Endothelial cell (in vitro differentiated cells): ENCODE measurements at places on chromosomes 11 and 22.
A peak's percentile ranks its signal among the peaks of the same experiment; 100 is the strongest.

- no peak for DNase-seq
Observed at GRCh38 chr11:67202028-67202427, 64.2 kb upstream of the GRK2 start.

- no peak for DNase-seq
Observed at GRCh38 chr11:29268733-29269132, 748.1 kb downstream of the KCNA4 start.

- DNase-seq: no peak
Observed at GRCh38 chr22:36143066-36143815, 17.3 kb downstream of the APOL3 start.

- no peak for DNase-seq
Observed at GRCh38 chr22:43155789-43156188, 4.4 kb downstream of the TSPO start.

GRCh38 chr11:131889760-131890581 lies 519.6 kb downstream of the NTM start:
- no peak for DNase-seq

- peak; percentile 28 for DNase-seq
Observed at GRCh38 chr22:17120711-17121232, 388 bp downstream of the TMEM121B start.

DNA sequence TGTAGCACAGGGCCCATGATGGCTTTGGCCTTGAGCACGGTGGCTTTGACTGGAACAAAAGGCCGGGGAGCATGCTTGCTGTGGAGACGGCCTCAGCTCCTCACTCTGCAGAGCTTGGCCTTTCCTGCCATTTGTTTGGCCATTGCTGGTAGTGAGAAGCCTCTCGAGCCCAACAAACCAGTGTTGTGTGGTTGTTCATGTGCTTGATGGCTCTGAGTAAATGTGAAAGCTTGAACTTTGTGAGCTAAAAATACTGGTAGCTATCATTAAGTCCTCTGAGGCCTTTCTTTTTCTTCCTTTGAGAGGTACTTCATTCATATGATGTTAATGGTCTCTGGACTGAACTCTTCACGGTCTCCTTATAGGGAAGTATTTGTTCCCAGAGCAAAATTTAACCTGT lies 39.6 kb downstream of the NAT10 start:
- no peak for DNase-seq

DNA sequence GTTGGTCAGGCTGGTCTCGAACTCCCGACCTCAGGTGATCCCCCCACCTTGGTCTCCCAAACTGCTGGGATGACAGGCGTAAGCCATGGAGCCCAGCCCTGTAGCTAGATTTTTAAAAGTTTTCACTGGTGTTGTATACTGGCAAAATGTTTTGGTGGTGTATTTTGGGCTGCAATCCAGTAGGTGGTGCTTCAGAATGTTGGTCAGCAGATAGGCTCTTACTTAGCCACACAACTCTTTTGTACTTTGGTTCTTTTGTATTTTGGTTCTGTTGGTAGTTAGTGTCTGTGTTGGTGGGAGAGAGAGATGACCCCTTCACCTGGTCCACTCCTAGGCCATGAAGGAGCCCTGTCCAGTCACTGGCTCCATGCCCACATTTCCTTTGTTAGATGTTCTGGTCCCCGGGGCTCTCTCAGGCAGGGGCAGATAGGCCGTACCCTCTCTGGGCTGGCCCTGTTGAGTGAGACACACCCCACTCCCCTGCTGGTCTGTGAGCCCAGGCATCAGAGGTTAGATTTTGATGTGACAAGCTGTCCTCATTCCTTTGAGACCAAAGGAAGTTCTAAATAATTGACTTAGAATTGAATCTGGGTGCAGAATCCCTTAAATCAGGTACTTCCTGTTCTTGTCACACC lies 123.8 kb downstream of the DDX10 start:
- peak; percentile 11 for DNase-seq

GRCh38 chr22:47115921-47116320 lies 353.5 kb downstream of the TBC1D22A start:
- no peak for DNase-seq

DNA sequence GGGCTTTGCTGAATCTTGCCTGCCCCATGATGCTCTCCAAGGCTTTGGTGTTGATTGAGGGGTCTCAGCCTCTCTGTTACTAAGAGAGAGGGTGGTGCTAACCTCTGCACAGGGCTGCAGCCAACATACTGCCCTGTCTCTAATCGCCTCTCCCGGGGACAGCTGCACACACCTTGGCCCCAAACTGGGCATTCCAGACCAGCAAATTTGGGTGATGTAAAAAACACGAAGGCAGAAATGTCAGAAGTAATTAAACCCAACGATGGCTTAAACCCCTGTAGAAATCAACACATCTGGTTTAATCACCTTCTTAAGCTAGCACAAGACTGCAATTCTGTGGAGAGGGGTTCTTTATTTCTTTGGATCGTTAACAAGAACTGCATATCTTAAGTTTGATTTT lies 116.5 kb downstream of the FEZ1 start:
- no peak for DNase-seq

DNA sequence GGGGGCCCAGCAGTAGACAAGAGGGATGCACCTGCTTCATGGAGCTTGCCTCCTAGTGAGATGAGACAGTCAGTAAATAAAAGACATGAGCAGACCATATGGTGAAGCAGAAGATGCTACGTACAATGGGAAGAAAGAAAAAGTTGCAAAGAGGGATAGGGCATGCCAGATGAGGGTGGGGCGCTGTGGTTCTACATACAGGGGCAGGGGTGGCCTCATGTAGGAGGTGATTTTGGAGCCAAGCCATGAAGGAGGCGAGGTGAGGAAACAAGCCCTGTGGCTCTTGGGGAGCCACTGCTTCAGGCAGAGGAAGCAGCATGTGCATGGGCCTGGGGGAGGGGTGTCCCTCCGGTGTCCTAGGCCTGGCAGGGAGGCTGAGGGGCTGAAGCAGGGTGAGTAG lies 15.2 kb downstream of the NAT10 start:
- no peak for DNase-seq

DNA sequence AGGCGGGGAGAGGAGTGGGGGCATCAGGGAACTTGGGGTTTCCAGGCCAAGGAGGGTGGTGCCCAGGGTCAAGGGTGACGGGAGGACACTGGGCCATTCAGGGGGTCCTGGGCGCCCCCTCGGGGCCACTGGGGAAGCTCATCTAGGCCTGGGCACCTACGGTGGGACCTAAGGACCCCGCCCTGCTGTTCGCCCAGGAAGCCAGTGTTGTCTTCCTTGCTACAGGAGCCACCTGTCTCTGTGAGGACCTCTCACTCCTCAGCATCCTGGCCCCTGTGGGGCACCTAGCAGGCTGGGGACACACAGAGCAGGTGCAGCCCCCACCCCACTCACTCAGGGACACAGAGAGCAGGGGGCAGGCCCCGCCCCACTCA lies 191.6 kb downstream of the IGLL1 start:
- no peak for DNase-seq

GRCh38 chr22:26968859-26969523 lies 311.6 kb downstream of the MIAT start:
- no peak for DNase-seq

- no peak for DNase-seq
Observed at GRCh38 chr11:34464591-34465051, 25.9 kb downstream of the CAT start.

DNA sequence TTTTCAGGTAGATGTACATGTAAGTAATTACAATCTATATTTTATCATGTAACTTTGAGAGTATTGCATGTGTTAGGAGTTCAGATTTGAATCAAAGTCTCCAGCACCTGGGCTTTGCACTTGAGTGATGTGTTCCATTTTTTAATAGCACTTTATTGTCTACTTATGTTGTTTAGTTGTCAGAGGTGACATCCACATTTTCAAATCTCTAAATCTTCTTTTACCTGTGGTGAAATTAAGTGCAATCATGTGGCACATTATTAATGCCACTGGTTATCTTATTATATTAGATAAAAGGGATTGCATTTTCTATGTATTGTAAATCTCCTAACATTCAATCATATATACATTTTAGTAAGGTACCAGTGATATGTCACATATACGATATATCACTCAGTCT lies 333.4 kb downstream of the AASDHPPT start:
- no peak for DNase-seq

DNA sequence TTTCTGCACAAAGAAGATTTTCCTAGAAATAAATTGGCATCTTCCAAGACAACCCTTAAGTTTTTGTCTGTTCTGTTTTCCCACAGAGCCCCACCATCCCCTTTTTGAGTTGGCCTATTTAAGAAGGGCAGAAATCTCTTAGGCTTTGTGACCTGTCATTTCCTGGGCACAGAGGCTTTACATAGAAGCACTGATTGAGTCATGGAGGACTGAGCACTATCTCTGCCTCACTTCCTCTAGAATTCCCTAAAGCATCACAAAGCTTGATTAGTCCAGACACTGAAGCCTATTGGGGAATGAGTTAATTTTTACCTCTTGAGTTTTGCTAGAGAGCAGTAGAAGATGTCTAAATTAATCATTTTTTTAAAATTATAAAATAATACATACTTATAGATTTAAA lies 25.4 kb downstream of the TRIM44 start:
- no peak for DNase-seq

- no peak for DNase-seq
Observed at GRCh38 chr11:45853332-45854219, 6.3 kb downstream of the CRY2 start.

GRCh38 chr11:74460065-74460464 lies 7.3 kb downstream of the KCNE3 start:
- DNase-seq: no peak

GRCh38 chr11:93051186-93051585 lies 81.7 kb downstream of the MTNR1B start:
- DNase-seq: no peak

DNA sequence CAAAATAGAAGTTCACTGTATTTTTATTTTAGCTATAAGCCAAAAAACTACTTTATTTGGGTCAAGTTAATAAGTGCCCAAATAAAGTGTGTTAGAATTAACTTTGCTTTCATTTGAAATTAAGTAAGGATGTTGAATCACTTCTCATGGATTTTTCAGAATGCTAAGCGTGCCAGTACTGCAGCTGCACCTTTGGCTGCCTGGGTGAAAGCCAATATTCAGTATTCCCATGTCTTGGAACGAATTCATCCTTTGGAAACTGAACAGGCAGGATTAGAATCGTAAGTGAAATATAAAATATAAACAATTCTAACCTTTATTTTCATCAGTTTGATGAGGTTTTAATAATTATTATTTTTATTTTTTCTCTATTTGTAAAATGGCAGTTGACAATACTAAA lies 113.6 kb downstream of the DYNC2H1 start:
- no peak for DNase-seq

DNA sequence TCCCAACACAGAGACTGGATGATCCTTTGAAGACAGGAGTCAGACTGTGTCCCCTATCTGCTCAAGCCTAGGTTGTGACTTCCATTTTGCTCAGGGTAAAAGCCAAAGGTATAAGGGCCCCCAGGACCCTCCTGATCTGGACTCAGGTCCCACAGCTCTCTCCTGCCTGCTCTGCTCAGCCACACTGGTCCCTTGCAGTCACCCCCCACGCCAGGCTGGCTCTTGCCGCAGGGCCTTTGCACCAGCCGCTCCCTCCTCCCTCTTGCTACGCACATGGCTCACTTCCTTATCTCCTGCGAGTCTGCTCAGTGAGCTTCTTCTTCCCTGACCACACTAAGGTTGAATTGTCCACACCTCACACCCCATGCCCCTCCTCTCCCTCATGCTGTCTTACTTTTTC lies 28.4 kb upstream of the CACNG2 start:
- no peak for DNase-seq

DNA sequence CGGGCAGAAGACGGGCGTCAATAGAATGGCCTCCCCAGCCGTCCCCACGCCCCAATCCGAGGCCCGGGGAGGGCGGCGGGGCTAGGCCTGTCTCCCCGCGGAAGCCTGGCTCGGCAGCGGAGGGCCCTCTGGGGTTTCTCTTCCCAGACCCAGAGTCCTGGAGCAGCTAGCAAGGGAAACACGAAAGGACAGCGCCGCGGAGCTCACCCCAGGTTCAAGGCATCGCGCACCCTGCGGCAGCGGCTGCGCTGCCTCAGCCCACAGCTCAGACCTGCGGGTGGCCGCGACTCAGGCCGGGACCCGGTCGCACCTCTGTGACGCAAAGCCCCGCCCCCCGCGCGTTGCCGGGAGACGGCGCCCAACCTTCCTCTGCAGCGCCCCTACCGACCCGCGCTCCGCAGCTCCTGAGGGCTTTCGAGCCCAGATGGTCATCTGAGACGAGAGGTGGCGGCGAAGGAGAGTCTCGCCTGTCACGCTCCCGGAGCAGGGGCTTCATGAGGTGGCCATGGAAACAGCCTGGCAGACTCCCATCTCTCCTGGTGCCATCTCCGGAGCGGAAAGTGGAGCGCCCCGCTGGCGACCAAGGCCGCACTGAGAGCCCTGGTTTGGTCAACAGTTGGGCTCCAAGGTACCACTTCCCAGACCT lies at the start of gene RNF141:
TSS of gene RNF141 (minus strand) at position 273 of the 646 bp plus-strand sequence. CDS start 7,029 bp downstream, outside the sequence.
- DNase-seq: peak; percentile 99
